ENCODE measurements at places on chromosomes 7 and 10.

GRCh38 chr10:14884082-14884481 is 5.4 kb downstream of the SUV39H2 start:
- DNase-seq: no peak

GRCh38 chr10:76149182-76149581 is 717.8 kb downstream of the LRMDA start:
- DNase-seq: no peak

- DNase-seq: no peak
Measured at GRCh38 chr7:133941496-133941895, 185.6 kb upstream of the LRGUK start.

GRCh38 chr7:21251151-21251800 is 176.6 kb upstream of the SP4 start:
- no peak for DNase-seq

- DNase-seq: no peak
Measured at GRCh38 chr7:4681218-4681851, 760 bp upstream of the FOXK1 start.

GRCh38 chr7:63073736-63074135 is 924.9 kb upstream of the ZNF722 start:
- no peak for DNase-seq

DNA sequence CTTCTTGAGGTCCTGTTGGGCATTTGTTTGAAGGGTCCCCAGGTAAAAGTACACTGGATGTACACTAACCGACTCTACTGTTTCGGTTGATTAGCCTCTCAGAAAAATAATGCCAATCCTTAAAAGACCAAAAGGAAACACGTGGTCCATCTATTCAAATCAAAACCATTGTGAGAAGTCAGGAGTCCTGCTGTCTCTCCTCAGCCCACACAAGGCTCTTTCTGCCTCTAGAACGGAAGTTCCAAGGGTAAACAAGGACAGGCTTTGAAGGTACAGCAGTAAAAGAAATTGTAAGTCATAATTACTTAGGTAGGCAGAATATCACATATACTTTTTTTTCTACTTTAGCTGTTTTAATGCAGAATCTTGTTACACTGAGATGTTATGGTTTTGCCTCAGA is 71.7 kb upstream of the TPK1 start:
- DNase-seq: no peak

- DNase-seq: no peak
Measured at GRCh38 chr10:712089-712488, 22.6 kb upstream of the DIP2C start.

GRCh38 chr7:131692131-131692960 is 135.9 kb upstream of the PODXL start:
- DNase-seq: peak; percentile 52

- DNase-seq: no peak
Measured at GRCh38 chr7:120472892-120473291, 199.9 kb downstream of the KCND2 start.

- no peak for DNase-seq
Measured at GRCh38 chr7:65896279-65896870, 23.5 kb downstream of the VKORC1L1 start.

DNA sequence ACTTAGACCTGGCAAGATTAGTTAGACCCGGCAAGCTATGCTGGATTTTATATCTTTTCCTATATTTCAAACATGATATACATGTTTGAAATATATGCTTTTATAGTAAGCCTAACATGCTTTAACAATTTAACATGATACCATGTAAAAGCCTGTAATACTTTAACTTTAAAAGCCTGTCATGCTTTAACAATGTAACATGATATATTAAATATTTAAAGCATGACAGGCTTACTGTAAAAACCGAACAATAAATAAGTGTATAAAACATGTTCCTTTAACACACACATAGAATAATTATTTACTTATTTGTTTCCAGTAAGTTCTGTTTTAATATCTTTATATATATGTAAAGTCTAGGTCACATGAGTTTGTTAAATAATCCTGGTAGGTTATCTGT is 65.4 kb downstream of the SLC25A40 start:
- no peak for DNase-seq

DNA sequence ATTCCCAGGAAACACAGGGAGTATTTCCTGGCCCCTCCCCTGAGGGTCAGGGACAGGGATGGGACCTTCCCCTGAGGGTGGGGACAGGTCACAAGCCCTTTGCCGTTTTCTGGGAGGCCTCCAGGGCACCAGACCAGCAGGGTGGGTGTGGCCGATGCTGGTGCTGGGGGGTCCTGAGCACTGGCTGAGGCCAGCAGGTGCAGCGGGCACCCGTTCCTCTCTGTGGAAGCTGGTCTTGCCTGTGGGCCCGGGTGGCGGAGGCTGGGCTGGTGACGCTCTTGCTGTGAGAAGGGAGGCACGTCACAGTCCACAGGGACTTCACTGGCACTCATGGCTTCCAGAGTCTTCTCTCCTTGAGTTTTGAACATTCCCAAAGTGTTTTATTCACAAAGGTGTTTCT is 44.2 kb upstream of the CFAP46 start:
- no peak for DNase-seq

GRCh38 chr7:149500201-149500600 is 2.6 kb upstream of the ZNF746 start:
- no peak for DNase-seq

DNA sequence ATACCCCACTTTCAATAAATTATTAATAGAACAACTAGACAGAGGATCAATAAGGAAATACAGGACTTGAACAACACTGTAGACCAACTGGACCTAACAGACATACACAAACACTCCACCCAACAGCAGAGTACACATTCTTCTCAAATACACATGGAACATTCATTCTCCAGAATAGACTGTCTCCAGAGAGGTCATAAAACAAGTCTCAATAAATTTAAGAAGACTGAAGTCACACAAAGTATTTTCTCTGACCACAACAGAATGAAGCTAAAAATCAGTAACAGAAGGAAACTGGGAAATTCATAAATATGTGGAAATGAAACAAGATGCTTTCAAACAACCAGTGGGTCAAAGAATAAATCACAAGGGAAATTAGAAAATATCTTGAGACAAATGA is 119.8 kb downstream of the SMURF1 start:
- no peak for DNase-seq

- DNase-seq: no peak
Measured at GRCh38 chr10:89645742-89646172, 715 bp upstream of the PANK1 start.

- DNase-seq: no peak
Measured at GRCh38 chr10:99917963-99918825, 91.6 kb downstream of the DNMBP start.

GRCh38 chr10:58335306-58336005 is 650 bp downstream of the UBE2D1 start:
- DNase-seq: no peak

- DNase-seq: no peak
Measured at GRCh38 chr10:51744235-51745000, 45.0 kb upstream of the CSTF2T start.

- no peak for DNase-seq
Measured at GRCh38 chr10:76082232-76082631, 650.8 kb downstream of the LRMDA start.

GRCh38 chr10:64506963-64507362 is 985.8 kb downstream of the REEP3 start:
- no peak for DNase-seq

DNA sequence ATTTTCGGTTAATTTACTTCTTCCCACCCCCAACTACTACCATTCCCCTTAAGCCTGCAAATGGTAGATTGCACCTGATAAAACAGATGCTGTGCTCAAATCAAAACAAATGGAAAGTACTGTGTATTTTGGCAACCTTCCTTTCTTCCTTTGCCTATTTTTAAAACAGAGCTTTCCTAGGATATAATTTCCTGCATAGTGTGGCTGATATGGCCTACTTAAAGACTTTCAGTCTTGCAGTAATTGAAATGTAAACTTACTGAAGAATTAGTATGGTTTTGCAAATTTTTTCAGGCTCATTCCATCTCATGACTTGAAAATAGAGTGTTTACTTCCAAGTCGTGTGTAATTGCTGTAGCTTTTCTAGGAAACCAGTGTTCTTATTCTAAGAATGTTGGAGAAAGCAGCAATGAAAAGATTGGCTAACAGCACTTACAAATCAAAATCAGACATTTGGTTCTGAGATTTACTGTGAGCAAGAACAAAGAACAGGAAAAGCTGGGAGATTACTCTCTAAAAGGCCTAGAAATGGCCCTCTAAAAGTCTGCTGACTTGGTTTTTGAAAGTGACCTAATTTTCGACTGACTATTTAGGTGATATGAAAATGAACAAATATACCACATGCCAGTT is 52.0 kb downstream of the REEP3 start:
- peak; percentile 30 for DNase-seq

DNA sequence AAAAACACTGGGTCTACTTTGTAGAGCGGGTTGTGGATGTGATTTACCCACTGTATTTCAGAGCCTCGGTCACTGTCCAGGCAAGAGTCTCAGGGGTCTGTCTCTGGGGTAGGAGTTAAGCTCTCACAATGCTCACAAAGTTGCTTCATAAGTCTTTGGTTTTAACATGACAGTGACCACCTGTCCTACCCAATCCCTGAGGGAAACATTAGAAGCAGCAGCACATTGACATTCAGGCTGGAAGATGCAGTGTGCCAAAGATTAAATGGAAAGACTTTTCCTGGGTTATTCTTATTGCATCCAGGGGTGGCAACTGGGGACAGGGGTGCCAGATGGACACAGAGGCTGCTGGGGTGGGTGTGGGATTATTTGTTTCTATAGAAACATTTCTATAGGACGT is 330.0 kb downstream of the RNLS start:
- no peak for DNase-seq

GRCh38 chr7:79877874-79878465 is 256.7 kb upstream of the GNAI1 start:
- DNase-seq: no peak

DNA sequence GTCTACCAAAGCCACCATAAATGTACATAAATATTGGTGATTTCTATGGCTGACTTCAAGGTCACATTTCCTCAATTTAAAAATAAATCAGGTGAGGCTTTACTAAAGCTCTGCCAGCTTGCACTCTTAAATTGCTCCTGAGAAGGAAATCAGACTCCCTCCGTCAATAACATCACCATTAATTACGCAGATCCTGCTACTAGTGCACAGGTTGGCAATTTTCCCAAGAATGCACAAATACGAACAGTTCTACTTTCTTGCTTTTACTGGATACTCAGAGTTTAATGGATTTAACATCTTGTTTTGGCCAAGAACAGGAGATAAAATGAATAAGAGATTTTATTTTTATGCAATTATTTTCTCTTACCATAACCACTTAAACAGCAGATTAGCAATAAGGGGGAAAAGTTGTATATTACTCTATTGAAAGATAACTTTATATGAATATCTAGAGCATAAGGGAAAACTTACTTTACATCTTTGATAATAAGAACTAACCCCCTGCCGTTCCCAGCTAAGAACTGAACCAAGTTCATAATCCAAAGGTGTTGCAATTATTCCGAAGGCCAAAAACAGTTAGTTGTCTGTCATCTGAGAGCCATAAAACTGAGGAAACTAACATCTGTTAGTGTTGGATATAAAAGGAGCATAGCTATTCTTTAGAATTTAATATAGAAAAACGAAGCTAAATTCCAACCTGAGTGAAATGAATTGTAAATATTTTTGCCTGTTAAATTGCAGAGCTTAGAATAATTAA is 140.5 kb downstream of the TWIST1 start:
- no peak for DNase-seq

DNA sequence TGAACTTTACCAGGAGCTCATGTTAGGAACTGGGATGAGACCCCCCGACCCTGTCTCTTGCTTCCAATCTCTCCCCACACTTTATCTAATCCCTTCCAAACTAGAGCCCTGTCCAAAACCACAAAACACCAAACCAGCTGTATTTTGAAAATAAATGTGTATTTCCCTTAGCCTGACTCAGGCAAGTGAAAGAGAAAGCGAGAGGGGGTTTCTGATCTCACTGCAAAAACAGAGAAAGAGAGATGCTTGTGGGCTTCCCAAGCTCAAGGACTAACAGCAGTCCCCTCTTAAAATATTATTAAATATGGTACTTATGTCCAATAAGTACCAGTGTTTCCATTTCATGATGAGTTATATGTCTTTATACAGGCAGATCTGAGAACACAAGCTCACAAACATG is 122.0 kb downstream of the AGMO start:
- DNase-seq: no peak

- DNase-seq: no peak
Measured at GRCh38 chr10:75070961-75071428, 40.5 kb upstream of the SAMD8 start.

- no peak for DNase-seq
Measured at GRCh38 chr10:126290232-126290631, 98.0 kb downstream of the ADAM12 start.

Data from NCI-H774 (cell line).